Lower lobe of right lung (tissue), 2 donors: ENCODE measurements at places on chromosomes 1 and 21. TPM values are rescaled to one million over a fixed set of nuclear protein-coding genes. Genes with fewer than 3 reads are reported as not detected.

The CCDC27 gene
- not detected for total RNA-seq

The IRF6 gene
- total RNA-seq: 18.2 TPM

The IGSF5 gene
- total RNA-seq: not detected

The KRTAP13-3 gene
- total RNA-seq: not detected

The TMEM269 gene
- total RNA-seq: not detected

The BTG3 gene
- 51.8 TPM for total RNA-seq

The TMPRSS3 gene
- 3.8 TPM for total RNA-seq

The GUCA2B gene
- not detected for total RNA-seq

The LCE3E gene
- not detected for total RNA-seq

The LCE1D gene
- total RNA-seq: not detected

The SFN gene
- 47.5 TPM for total RNA-seq

- DNase-seq: no peak
Measured at GRCh38 chr1:119767486-119767885, 1.2 kb downstream of the HMGCS2 start.

DNA sequence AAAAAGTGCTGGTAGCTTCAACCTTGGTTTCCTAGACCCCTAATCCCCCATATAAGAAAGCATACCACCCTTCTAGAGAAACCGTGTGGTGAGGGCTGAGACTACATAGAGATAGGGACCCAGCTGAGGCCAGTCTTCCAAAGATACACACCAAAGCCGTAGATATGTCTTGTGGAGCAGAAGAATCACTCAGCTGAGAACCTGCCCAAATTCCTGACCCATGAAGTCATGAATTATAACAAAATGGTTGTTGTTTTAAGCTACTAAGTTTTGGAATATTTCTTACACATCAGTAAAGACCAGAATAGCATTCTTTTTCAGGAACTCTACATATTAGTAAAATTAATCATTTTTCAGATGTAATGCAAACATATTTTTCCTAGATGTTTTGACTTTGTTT, 3.3 kb upstream of the SNRPE start:
- no peak for DNase-seq

DNA sequence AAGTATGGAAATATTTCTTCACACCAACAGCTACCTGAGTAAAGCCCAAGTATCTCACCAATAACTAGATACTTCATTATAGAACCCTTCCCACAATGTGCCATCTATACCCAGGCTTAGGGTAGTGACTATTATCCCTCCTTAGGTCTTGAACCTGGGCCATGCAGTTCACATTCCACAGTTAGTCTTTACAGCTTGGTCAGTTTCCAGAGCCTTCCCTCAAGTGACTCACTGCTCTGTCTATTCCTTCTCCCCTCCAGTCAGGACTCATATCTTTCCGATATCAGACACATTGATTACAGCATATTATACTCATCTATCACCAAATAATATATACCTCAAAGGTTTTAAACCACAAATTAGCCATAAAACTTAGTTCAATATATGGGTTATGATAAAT, 23.6 kb downstream of the VAMP4 start:
- no peak for DNase-seq

- DNase-seq: no peak
Measured at GRCh38 chr1:221316491-221317056, 425.3 kb downstream of the DUSP10 start.

DNA sequence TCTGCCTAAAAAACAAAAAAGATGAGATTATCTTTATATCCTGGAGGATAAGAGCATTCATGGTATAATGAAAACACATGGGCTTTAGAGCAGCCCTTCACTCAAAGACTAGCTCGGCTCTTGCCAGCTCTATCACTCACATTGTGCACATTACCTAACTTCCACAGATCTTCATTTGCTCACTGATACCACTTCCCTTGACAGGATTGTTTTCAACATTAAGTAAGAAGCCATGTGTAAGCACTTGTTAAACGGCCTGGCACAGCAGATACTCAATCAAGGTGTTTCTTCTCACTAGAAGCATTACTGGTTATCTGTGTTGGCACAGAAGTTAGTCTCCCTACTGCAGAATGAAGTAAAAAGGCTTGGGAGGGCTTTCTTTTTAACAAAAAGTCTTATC, 18.7 kb downstream of the LPGAT1 start:
- no peak for DNase-seq

DNA sequence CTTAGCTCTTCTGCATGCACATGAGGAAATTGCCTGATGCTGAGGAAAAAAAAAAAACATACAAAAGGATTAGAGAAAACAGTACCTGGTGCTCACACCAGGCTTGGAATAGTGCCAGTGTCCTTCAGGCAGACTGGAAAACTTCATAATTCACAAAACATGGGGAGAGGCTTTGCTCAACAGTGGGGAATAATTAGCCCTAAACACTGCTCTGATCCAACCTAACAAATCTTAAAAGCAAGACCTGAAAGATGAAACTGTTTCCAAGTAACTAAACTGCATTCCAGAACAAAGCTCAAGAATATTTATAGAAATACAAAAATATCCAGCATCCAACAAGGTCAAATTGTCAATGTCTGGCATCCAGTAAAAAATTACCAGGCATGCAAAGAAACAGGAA, 124.8 kb downstream of the AK5 start:
- no peak for DNase-seq

GRCh38 chr1:247056071-247056470, 22.5 kb downstream of the ZNF670 start:
- DNase-seq: no peak

- DNase-seq: no peak
Measured at GRCh38 chr1:203475012-203475981, at the start of gene PRELP. Gene PRELP, plus strand, starts transcription at chr1:203475806. Its CDS starts 7,379 bp downstream, at chr1:203483185.

DNA sequence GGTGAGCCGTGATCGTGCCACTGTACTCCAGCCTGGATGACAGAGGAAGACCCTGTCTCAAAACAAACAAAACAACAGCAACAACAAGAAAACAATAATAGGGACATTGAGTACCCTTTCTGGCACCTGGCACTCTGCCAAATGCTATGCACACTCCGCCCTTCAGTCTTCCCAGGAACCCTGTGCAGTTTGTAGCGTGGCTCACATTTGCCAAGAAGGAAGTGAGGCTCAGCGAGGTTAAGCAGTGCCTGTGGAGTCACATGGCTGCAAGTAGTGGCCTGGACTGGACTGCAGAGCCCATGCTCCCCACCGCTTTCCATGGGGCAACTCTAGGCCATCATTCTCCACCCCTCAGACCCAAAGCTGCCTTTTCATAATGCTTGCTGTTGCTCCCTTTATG, 5.3 kb upstream of the EVA1B start:
- DNase-seq: no peak

- DNase-seq: no peak
Measured at GRCh38 chr1:20111452-20111851, 7.9 kb downstream of the PLA2G2D start.

- DNase-seq: peak; percentile 76
Measured at GRCh38 chr1:226827458-226827857, 43.0 kb upstream of the PSEN2 start.

- DNase-seq: peak; percentile 95
Measured at GRCh38 chr1:42816585-42817439, at the start of the genes ERMAP and SVBP. Gene ERMAP, plus strand, starts transcription at chr1:42817122. Its CDS starts 13,327 bp downstream, at chr1:42830449. Gene SVBP, minus strand, starts transcription at chr1:42817397. Its CDS starts 853 bp downstream, at chr1:42816544.
